ENCODE measurements at places on chromosomes 4 and X.

DNA sequence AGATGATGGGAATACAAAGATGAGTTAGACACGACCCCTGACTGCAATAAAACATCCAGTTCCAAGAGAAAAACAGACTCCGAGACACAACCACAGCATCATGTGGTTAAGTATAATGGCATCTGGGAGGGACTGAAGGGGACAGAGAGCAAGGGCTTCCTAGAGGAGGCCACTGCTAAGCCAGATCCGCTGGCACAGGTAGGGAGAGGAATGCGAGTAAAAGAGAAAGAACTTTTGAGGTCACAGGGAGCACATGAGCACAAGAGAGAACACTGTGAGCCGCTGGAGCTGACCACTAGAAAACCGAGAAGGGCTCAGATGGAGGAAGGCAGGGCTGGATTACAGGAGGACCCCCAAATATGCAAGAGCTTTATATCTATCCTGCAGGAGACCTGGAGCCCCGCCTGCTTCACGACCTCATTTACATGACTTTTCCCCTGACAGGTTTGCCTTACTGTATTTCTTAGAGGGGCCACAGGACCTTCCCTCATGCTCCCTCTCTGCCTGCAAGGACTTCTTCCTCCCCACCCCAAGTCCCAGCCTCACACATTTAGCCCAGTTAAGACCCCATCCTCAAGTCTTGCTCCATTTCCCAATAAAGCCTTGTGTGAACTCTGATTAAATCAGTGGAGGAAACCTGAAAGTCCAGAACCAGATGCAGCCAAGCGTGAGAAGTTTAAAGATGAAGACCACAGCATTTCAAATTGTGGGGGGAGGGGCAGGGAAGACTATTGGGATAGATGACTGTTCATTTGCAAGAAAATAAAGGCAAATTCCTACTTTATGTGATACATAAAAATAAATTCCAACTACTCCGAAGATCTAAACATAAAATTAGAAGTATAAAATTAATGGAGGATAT lies 29.6 kb downstream of the MFAP3L start:
- DNase-seq: no peak

DNA sequence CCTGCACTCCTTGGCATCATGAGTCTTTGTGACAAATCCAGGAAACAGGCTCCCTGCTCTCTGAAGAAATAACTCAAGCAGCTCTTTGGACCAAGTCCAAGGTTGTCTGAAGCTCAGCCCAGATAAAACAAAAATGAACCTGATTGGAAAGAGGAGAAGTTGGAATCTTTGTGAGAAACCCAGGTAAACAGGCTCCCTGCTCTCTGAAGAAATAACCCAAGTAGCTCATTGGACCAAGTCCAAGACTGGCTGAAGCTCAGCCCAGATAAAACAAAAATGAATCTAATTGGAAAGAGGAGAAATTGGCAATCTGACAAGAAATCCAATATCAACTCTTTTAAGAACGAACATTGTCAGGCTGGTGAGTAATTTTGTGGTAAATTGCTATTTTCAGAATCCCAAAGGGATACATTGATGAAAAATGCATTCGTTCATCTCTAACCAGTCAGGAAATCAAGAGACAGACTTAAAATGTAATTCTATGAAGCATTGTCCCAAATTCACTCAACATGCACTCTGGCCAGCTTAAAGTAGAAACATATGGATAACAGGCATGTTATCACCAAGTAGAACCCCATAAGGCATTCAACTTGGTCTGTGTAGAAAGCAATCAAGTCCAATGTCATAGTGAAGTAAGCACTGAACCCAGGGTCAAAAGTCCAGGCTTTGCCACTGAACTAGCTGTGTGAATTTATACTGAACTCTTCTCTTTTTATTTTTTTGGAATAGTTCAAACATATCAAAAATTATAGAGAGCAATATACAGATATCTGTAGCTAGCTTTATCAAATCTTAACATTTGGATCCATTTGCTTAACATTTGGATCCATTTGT lies 16.8 kb upstream of the NFXL1 start:
- DNase-seq: no peak

DNA sequence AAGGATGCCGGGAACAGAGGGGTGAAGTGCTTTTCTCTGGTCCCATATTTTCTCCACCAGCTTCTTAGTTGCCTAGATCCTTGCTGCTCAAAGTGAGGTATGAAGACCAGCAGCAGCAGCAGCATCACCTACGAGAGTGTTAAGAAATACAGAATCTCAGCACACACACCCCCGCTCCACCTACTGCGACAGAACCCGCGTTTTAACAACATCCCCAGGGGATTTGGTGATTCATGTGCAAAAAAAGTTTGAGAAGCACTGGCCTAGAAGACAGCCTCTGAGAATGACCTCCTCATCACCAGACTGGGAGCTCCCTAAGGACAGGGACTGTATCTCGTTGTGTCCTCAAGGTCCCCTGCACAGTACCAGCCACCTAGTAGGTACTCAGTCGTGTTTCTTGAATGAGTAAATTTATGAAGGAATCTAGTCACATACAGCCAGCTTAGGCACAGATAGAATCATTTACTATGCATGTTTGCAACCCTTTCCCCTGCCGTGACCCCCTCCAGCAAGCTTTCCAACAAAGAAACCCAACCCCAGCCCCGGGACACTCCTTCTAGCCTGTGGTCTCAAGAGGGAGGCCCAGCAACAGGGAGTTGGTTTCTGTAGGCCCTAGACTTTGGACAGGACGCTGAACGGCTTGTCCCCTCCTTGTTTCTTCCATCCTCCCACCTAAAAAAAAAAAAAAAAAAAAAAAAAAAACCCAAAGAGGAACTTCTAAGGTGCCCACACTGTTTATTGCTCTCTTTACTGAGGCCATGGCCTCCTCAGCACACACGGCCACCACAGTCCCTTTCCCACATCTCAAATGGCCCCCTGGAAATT lies 21.5 kb downstream of the RTL5 start:
- no peak for DNase-seq

DNA sequence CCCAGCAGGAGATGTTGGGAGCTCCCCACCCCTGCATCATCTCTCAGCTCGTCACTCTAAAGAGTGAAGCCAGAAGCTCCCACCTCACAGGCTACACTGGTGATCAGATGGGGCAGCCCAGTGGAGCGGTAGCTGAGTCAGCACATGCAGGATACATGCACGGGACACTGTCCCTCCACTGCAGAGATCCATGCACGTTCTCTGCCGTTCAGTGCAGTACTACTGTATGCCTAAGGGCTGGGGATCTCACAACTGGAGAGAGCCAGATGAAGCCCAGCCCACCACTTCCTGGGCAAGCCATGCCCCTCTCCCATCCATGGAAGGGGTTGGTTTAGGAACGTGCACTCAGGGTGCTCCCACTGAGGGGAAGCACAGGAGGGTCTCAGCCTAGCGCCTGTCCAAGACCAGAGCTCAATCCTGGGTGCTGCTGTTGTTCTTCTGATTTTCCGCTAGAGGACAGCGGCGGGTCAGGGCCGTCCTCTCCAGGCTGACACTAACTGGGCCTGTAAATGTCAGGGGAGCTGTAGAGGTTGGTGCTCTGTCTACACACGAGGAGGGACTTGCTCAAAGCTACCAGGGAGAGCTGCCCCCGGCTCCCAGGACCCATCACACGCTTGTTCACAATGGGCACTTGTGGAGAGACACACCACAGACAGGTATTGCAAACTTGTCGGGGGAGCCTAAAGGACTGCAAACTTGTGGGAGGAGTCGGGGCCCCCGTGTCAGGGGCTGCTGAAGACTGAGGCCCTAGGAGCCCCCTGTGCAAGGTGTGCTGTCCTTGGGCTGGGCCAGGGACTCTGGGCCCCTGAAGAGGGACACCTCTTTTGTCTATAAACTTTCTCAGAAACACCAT lies 18.2 kb upstream of the ABLIM2 start:
- no peak for DNase-seq

GRCh38 chr4:80336582-80336981 lies 1.1 kb downstream of the CFAP299 start:
- DNase-seq: peak; percentile 1

DNA sequence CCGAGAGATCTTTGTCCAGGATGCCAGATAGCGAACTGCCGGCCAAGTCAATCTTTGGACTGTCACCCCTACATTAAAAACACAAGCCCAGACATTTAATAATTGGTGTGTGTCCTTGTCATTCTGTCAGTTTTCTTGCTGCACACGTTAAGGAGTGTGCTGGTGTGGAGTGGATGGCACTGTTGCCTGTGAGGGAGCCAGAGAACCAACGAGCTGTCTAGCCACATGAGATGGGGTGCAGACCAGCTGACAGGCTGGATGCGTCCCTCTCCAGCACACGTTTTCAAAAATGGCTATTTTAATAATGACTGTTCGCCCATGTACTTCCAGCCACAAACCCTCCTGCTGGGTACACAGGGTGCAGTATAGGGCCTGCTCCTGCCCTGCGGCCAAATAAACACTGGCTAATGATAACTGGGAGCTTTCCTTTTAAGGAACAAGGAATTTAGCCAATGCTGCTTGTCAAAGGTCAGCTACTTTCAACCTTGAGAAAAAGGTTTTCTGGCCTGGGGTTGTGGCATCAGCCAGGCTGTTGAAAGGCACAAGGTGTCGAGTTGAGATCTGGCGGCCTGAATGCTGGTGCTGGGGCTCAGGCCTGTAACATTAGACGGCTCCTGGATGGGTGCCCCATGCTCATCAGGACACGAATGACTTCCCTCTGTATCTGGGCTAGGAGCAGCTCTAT lies 54.0 kb upstream of the MAP3K15 start:
- no peak for DNase-seq

GRCh38 chrX:45602151-45602550 lies 401.5 kb upstream of the DIPK2B start:
- peak; percentile 2 for DNase-seq

DNA sequence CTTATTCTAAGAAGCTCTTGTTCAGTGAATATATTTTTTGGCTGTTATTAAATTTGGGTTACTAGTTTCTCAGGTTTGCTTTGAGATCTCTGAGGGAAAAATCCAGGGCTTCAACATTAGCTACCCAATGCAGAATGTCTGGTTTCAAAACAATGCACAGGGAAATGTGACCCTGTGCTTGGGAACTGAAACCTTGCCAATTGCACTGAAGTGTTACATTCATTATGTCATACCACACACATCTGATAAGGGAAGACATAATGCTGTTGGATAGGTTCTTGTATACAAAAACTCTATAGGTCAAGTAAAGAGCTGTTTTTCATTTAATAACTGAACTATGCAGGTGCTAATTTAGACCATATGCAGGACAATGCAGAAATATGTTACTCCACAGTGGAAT lies 345.3 kb upstream of the BMP3 start:
- peak; percentile 2 for DNase-seq

- DNase-seq: no peak
Observed at GRCh38 chr4:35106091-35106734, 1138.1 kb downstream of the ARAP2 start.

GRCh38 chrX:81195712-81196111 lies 6.0 kb downstream of the HMGN5 start:
- DNase-seq: no peak

GRCh38 chrX:71111921-71112431 lies 599 bp upstream of the IL2RG start:
- no peak for DNase-seq

- no peak for DNase-seq
Observed at GRCh38 chrX:149908727-149909126, 20.6 kb upstream of the HSFX4 start.

DNA sequence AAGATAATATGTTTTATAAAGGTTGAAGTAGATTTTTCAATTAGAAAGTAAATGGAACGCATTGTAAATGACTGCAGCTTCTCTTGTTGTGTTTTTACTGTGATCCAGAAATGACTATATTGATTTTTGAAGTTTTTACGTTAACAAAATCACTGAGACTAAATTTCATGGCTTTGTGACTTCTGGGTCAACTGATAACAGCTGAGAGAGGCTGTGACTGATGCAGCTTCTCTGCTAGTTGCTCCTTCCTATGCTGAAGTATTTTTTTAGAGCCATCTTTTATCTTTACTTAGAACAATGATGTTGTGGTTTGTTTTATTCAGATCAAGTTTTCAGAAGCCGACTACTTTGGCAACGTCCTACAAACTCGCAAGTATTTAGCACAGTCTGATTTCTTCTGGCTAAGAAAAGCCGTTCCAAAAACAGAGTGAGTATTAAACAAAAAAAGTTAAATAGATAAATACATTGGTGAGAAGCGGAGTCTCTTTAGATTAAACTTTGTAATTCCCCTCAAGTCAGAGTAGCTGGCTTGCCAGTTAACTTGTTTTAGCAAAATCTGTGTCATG lies 94.7 kb upstream of the CBLL2 start:
- DNase-seq: no peak

GRCh38 chr4:8297691-8298485 lies 28.3 kb downstream of the HTRA3 start:
- no peak for DNase-seq

DNA sequence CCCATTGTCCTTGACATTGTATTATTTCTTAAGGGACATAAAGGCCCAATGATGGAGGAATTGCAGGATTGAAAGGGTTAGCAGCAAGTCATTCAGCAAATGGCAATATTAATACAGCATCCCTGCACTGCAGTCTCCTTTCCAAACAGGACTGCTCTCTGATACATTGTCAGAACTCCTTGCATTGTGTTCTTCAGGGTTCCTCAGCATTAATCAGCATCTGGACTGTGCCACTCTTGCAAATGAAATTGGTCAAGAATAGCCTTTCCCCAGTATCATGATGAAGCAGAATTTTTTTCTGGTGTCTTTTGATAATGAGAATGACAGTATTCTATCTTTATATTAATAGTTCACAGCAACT lies 272.6 kb upstream of the HAND2 start:
- DNase-seq: no peak

GRCh38 chrX:132226169-132226568 lies 6.9 kb upstream of the RAP2C start:
- DNase-seq: no peak

GRCh38 chr4:74751856-74752255 lies 42.5 kb downstream of the BTC start:
- no peak for DNase-seq

DNA sequence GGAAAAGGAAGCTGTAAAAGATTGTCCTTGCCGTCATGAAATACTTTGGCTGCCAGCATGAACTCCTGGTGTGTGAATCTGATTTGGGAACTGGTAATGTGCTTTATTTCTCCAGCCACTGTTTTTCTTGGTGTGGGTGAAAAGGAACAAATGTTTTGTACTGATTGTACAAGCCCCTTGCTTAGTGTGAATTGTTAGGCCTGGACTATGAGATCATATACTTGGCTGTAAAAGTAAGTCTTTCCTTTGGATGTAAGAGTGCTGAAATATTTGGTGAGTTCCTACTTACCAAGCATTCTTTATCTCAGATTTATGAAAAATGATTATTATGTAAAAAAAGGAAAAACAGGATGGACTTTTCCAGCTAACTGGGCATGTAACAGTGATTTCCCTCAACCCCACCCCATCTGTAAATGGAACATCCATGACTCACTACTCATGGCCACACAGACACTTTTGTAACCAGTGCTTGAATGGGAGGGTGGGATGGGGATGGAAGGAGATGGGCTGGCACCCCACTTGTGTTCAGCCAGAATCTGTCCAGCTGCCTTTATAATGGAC lies 6.3 kb downstream of the FNIP2 start:
- DNase-seq: no peak

DNA sequence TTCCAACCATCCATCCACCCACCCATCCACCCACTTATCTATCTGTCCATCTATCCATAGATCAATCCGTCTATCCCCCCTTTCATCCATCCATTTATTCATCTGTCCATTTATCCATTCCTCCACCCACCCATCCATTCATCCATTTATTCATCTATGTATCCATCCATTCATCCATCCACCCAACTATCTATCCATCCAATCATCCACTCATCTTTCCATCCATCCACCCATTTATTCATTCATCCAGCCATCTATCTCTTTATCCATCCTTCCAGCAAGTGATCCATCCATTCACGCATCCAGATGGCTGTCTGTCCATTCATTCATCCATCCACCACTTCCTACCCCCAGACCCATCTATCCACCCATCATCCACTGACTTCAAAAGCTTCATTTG lies 84.0 kb upstream of the CD99 start:
- DNase-seq: no peak

Data from left renal pelvis (tissue), 4 donors.